ENCODE measurements at places on chromosomes 16 and 17.

DNA sequence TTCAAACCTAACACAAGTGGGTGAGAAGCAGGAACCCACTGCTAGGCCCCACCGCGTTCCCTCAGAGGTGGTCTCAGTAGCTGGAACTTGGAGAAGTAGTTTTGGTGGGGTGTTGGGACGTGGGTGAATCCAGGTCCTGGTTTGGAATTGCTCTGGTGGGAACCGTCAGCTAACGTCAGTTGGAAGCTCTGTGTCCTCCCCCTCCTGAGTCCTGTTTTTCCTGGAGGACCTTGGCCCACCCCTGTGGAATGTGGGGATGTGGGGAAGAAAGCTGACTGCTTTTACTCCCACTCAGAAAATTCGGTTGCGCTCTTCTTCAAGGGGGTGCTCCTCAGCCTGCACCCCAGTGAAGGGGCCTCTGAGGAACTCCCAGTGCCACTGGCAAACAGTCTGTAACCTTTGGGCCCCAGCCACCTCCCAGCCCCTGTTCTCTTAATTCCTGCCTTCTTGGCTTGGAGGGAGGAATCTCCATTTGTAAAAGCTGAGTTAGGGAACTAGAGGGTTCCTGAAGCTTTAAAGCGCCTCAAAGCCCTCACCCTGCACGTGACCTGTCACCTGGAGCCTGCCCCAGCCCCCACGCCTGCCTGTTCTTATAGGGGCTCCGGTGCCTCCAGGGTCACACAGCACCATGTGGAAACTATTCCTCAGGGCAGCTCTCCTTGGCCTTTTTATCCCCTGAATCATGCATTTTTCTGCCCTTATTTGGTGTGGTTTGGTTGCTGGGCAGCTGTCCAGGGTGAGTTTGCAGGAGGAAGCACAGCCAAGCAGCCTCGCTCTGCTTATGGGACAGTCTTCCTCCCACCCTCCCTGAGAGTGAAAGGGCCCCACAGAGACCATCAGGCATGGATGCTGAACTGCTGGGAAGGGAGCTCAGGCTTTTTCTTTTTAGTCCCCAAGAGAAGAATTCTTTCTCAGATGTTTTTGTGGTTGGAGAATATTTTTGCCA lies 16.2 kb upstream of the NAGLU start:
- DNase-seq = peak; percentile 97

DNA sequence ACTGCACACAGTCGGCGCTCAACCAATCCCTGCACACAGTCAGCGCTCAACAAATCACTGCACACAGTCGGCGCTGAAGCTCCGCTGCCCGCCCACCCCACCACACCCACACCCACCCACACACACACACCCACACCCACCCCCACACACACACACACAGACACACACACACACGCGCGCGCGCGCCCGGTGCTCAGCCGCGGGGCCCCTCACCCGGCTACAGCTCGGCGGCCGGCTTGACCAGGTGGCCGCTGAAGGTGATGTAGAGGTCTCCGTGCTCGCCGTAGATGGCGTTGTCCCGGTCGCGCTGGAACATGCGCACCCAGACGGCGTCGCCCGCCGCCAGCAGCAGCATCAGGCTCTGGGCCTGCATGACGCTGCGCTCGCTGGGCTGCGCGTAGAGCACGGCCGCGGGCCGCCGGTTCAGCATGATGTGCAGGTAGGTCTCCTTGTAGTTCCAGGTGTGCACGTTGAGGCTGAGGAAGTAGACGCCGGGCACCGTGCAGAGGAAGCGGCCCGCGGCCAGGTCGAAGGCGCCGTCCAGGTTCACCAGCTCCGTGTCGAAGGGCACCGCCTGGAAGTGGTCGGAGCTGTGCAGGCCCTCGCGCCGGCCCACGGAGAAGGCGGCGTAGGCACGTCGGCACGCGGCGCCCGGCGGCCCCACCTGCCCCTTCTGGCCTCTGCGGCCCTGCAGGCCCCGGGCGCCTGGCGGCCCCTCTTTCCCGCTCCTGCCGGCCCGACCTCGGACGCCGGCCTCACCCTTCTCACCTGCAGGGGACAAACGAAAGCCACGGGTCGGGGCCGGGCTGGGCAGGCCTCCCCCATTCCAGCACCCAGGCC lies 2.5 kb downstream of the C1QTNF8 start:
- DNase-seq = no peak

DNA sequence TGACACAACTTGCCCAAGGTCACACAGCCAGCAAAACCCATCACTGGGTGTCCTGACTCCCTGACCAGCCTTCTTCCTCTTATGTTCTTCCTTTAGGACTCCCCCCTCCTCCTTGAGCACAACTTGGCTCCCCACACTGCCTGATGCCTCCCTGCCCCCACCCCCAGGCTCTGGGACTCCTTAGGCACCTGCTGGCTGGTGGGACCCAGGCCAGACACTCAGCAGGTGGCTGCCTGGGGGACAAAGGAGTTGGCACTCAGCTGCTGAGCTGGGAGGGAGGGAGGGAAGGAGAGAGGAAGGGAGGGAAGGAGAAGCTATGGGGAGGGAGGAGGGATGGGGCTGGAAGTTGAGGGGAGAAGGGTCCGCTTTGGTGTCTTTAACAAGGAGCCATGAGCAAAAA lies 8.0 kb downstream of the SEZ6 start:
- DNase-seq = no peak

- no peak for DNase-seq
Observed at GRCh38 chr16:67879462-67879861, 5.2 kb upstream of the NRN1L start.

GRCh38 chr17:17264430-17264829 lies 16.6 kb downstream of the COPS3 start:
- DNase-seq = no peak
